ENCODE measurements at places on chromosomes 11 and 22.

GRCh38 chr11:4662876-4663275 lies 19.1 kb downstream of the OR51E1 start:
- no peak for DNase-seq

GRCh38 chr22:24008381-24009226 lies 2.5 kb upstream of the CABIN1 start:
- no peak for DNase-seq

GRCh38 chr11:119223856-119224255 lies 17.7 kb downstream of the CBL start:
- no peak for DNase-seq

GRCh38 chr11:74085542-74085892 lies 76.6 kb upstream of the UCP3 start:
- DNase-seq = no peak

DNA sequence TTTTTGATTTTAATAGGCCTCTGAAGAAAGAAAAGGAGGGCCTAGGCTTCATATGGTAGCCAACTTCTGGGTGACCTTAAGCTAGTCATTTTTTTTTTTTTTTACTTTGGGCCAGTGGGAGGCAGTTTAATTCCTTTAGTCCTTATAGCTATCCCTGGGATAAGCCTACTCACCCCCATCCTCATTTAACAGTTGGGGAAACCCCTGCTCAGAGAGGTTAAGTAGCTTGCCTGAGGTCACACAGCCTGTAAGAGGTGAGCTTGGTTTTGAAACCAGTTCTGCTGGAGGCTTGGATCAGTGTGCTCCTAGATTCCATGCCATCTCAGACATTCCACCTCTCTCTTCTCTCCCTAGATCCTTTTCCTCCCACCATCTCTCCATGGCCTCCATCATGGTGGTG lies 86.4 kb downstream of the MYO18B start:
- no peak for DNase-seq

- DNase-seq = peak; percentile 45
These were observed 25.0 kb downstream of the MTMR3 start for GRCh38 chr22:29907753-29908515.

GRCh38 chr22:20013382-20013871 lies 3.2 kb downstream of the ARVCF start:
- DNase-seq = peak; percentile 84

DNA sequence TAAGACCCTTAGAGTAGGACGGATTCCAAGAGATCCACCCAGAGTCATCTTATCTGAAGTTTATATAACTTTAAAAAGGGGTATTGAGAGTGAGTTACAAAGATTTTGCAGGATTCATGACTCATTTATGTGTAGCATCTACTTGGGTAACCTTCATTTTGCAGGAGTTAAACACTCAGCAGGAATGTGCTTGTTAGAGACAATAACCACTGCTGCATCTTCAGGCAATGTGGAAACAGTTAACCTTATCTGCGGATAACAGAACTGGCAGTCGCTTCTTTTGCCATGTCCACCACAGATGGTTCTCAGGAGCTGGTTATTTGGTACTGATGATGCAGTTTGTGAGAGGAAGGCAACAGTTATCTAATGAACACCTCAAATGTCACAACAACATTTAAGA lies 417.9 kb upstream of the DDI1 start:
- DNase-seq = no peak

- peak; percentile 12 for DNase-seq
These were observed 88.4 kb upstream of the RTL6 start for GRCh38 chr22:44586351-44586990.

DNA sequence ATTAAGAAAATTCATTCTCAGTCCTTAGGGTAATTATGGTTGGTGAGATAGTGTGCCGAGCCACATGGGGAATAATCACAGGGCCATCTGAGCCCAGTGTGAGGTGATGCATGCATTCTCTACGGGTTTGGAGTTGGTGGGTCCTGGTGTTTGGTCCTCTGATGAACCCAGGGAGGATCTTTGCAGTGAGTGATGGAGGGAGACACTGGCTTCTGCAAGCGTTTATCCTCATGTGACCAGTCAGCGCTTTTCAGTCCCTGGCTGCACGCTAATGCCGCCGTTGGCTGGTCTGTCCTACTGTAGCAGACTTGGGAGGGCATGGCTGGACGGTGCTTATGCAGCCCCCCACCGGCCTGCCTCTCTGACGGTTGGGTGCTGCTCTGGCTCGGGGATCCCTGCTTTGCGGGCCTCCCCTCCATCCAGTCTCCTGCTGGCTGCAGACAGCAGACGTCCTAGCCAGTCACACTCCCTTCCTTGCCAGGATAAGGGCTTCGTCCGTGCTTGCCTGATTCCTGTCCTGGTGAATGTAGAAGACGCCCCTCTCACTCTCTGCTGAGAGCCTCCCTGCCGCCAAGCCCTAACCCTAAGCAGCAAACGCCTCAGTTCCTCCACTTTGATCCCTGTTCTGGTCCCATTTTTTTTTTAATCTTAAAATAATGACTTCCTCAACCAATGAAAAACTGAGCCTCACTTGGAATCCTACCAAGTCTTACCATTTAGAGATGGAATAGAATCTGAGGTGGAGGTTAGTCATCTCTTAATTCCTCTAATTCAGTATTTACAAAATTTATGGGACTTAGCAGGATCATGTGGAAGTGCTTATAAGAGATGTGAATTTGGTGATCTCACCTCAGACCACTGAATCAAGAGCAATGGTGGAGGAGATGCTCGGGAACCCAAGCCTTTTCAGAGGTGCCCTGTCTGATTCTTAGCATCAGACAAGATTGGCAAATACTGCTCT lies 143.7 kb upstream of the SORL1-AS1 start:
- DNase-seq = no peak

GRCh38 chr22:17795661-17796548 lies 21.6 kb upstream of the BID start:
- no peak for DNase-seq

DNA sequence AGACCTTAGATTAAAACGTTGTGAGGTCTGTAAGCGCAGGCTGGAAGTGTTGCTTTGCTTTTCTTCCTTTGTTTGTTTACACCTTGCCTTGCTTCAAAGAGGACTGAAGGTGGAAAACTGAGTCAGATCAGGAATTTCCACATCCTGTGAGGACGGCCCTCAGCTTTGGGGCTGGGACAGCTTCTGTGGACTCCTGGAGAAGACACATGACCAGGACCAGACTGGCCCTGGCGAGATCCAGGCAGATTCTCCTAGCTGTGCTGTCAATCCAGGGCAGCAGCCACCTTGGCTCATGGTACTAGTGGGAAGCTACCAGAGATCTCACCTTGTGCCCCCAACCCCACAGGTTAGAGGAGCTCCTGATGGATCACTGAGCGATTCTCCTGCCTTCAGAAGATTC lies 1461.9 kb downstream of the TBC1D22A start:
- DNase-seq = no peak

DNA sequence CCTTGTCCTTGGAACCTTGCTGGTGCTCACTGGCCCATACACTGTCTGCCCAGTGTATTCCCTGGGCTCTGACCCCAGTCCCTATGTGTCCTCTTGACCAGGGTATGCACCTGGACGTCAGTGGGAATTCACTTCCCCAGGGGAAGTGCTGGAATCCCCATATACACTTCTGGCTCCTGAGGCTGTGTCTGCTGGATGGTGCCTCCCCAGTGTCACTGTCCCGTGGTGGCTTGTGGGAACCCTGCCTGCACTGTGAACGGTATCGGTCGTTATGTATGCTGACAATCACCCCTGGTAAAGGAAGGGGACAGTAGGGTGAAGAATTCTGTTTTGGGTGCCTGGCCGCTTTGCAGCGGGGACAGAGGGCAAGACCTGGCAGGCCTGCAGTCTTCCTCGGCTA lies 95.9 kb downstream of the RRM1 start:
- no peak for DNase-seq

GRCh38 chr11:17743808-17744119 lies 9.2 kb downstream of the KCNC1 start:
- no peak for DNase-seq

GRCh38 chr11:61679296-61679695 lies 895 bp upstream of the DAGLA start:
- no peak for DNase-seq

DNA sequence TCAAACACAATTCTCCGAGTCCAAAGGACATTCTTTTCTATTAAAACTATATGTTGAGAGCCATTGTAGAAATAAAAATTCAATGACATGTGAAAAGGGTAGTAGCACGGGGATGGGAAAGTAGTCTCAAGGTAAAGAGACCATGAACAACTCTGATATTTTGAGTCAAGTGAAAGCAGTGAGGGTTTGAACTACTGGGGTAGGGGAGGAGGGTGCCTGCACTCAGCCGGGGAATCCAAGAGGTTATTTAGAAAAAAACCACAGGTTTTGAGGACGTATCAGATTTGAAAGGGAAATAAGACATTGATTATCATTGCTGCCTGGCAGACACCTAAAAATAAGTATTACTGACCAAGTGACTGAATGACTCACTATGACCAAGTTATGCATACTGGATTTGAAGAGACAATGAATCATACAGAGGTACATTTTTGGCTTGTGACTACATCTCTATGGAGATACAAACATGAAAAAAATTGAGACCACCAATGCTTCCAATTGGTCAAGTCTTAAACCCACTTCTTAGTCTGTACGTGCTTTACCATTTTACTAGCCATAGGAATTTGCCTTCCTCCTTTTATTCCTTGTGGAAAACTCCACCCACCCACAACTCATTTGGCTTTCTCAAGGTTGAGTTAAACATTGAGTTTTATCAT lies 2.2 kb upstream of the OR52H1 start:
- no peak for DNase-seq

GRCh38 chr22:37501610-37502341 lies 15.6 kb upstream of the MFNG start:
- peak; percentile 77 for DNase-seq

GRCh38 chr22:30028731-30029130 lies 51.5 kb upstream of the HORMAD2 start:
- no peak for DNase-seq

DNA sequence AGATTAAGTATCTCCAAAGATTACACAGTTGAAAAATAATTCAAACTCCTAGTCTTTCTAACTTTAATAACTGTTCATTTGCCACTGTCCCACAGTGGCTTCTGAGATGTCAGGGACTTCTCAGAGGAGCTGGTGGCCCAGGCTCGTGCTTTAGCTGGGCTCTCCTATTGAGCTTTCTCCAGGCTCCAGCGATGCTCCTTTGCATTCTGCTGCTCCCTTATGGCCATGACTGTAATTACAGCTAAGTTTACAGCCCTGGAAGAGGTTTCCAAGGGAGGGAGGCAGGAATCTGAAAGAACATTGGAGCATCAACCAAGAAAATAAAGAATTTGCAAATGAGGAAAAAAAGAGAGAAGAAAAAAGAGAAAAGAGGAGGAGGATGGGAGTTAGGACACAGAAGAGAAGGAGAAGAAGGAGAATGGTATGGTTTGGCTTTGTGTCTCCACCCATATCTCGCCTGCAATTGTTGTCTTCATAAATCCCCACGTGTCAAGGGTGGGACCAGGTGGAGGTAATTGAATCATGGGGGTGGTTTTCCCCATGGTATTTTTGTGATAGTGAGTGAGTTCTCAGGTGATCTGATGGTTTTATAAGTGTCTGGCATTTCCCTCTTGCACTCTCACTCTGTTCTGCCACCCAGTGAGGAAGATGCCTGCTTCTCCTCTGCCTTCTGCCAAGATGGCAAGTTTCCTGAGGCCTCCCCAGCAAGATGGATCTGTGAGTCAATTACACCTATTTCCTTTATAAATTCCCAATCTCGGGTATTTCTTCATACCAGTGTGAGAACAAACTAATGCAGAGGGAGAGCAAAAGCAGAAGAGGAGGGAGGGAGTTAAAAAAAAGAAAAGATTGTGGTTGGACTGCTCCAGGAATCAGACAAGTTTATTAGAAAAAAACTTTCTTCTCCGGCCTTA lies 857.0 kb downstream of the KCNA4 start:
- DNase-seq = peak; percentile 28

DNA sequence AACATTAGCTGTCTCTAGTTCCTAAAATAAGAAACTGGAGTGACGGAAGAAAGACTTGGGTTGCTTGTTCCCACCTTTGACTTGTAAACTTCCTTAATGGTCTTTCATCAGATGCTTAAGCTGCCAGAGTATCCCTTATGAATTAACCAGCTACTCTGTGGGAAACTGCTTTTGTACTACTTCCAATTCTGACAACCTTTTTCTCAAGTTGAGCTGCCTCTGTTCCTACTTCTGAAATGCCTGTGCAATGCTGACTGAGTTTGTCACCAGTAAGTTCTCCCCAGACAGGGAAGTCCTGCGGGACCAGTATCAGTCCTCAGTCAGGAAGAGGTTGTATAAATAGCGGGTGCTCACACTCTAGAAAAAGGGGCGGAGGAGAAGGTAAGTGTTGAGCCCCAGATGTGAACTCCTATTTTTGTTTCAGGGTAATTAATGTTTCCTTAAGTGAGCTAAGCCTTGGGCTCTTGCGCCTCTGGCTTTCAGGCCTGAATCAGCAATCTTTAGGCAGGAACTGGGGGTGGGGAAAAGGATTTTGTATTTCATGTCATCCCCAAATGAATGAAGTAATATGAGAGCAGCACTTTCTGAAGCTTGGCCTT lies 67.2 kb downstream of the CECR2 start:
- no peak for DNase-seq

DNA sequence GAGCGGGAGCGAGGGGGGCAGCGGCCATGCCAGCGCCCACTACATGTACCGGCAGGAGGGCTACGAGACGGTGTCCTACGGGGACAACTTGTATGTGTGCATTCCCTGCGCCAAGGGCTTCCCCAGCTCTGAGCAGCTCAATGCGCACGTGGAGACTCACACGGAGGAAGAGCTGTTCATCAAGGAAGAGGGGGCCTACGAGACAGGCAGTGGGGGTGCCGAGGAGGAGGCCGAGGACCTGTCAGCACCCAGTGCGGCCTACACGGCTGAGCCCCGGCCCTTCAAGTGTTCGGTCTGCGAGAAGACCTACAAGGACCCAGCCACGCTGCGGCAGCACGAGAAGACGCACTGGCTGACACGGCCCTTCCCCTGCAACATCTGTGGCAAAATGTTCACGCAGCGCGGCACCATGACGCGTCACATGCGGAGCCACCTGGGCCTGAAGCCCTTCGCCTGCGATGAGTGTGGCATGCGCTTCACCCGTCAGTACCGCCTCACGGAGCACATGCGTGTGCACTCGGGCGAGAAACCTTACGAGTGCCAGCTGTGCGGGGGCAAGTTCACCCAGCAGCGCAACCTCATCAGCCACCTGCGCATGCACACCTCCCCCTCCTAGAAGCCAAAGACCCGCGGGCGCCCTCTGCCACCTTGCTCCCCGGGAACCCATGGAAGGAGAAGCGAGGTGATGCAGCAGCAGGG lies 20.9 kb upstream of the TMEM191C start:
- DNase-seq = no peak

- DNase-seq = no peak
These were observed 64.8 kb downstream of the CELSR1 start for GRCh38 chr22:46472722-46473016.

DNA sequence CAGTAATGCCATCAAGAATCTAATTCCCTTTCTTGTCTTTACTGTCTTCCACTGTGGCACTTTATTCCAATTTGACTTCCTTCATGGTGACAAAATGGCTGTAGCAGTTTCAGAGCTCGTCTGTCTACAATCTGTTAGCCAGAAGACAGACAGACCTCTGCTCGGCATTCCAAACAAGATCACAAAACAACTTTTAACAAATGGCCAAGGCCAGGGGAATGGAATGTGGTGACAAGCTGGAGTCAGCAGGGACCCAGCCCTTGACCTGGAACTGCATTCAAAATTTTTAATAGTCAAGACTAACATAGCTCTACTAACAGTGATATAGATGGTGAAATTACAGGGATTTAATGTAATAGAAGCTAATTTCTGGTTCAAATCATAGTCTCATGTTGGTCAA lies 637.2 kb downstream of the ETS1 start:
- no peak for DNase-seq

- DNase-seq = no peak
These were observed 73.0 kb downstream of the CYB5R2 start for GRCh38 chr11:7600205-7600775.

GRCh38 chr11:64694821-64695365 lies 28.1 kb downstream of the NRXN2 start:
- DNase-seq = no peak
